ENCODE measurements at places on chromosomes 3 and 15. TPM values are rescaled to one million over a fixed set of nuclear protein-coding genes. Genes with fewer than 3 reads are reported as not detected.

AADACL2 gene
- 11.7 TPM for total RNA-seq

AGTR1 gene
- total RNA-seq = 0.90 TPM

DIPK2A gene
- total RNA-seq = 30.3 TPM

LIPC gene
- total RNA-seq = 33.1 TPM

GP9 gene
- total RNA-seq = not detected

GOLGA8G gene
- not detected for total RNA-seq

P2RY1 gene
- total RNA-seq = 2.3 TPM

ARPC4 gene
- 151 TPM for total RNA-seq

GRCh38 chr15:26438316-26438715 lies 334.6 kb downstream of the GABRB3 start:
- no peak overlapping the region for H3K27ac ChIP-seq
- peaks cover 5% of the 10 kb centered on the region for H3K4me1 ChIP-seq
- DNase-seq = no peak
- peak overlapping the region; percentile 15 for H3K4me3 ChIP-seq
- H3K27me3 ChIP-seq = no peaks in the 10 kb centered on the region

DNA sequence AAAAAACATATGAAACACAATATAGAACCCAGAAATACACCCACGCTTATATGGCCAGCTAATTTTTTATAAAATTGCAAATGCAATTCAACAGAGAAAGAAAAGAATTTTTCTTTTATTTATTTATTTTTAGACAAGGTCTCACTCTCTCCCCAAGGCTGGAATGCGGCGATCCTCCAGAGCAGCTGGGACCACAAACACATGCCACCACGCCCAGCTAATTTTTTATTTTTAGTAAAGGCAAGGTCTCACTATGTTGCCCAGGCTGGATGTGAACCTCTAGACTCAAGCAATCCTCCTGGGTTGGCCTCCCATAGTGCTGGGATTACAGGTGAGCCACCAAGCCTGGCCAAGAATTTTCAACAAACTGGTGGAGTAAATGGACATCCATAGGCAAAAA lies 117.9 kb downstream of the SCAPER start:
- no peak overlapping the region for H3K27ac ChIP-seq
- no peaks in the 10 kb centered on the region for H3K27me3 ChIP-seq
- no peak overlapping the region for H3K4me3 ChIP-seq
- no peaks in the 10 kb centered on the region for H3K4me1 ChIP-seq
- DNase-seq = no peak

DNA sequence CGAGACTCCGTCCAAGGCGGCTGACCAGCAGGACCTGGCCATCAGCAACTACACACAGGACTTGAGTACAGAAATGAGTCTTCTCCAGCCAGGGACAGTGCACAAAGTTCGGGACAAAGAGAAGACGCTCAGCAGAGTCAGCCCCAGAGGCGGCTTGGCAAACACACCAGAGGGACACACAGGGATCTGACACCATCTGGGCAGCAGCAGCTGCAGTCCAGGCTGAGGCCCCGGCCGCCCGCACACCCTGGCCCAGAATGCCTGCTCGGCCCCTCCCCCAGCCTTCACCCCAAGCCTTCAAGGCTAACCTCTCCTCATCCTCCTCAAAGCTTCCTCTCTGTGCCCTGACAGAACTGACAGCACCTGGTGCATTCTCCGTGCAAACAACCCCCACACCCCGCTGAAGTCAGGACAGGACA lies 61.1 kb downstream of the XXYLT1 start:
- peaks cover 9% of the 10 kb centered on the region for H3K36me3 ChIP-seq
- peaks cover 29% of the 10 kb centered on the region for H3K4me1 ChIP-seq
- DNase-seq = peak; percentile 60
- H3K4me3 ChIP-seq = peak overlapping the region; percentile 75
- peak overlapping the region; percentile 58 for H3K27ac ChIP-seq
- H3K27me3 ChIP-seq = no peaks in the 10 kb centered on the region

DNA sequence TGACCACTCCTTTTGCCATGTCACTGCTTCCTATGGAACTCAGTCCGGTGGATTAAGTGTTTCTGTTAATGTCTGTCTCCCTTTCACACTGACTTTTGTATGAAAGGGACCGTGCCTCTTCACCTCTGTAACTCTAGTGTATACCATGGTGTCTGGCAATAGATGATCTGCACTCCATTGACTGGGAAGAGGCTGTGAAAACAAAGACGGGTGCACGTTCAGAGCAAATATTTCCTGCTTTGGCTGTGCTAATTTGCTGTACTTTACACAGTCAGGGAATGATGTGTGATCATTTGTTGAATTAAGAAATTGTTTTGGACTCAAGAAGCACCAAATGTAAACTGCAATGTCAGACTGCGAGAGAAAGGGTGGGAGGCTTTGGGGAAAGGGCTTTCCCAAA lies 315.2 kb downstream of the RORA start:
- H3K36me3 ChIP-seq = no peaks in the 10 kb centered on the region
- H3K4me1 ChIP-seq = peaks cover 35% of the 10 kb centered on the region

DNA sequence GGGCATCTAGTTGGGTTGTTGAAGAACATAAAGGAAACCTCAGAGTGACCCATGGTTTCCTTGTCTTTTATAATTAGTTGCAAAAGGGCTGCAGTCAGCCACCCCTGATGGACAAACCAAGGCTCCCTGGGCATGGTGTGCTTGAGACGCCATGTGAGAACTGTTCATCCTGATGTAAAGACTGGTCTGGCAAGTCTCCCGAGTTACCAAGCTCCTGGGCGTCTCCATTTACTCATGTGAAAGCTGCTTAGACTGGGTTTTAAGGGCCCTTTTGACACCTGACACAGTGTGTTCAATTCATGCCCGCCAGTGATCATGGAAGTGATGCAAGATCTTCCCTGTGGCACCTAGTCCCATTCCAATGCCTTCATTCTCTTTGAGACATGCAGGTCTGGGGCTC lies 49.4 kb downstream of the GRK7 start:
- peaks cover 7% of the 10 kb centered on the region for H3K4me1 ChIP-seq
- no peak overlapping the region for H3K27ac ChIP-seq
- DNase-seq = no peak
- no peaks in the 10 kb centered on the region for H3K36me3 ChIP-seq
- peaks cover 5% of the 10 kb centered on the region for H3K27me3 ChIP-seq

DNA sequence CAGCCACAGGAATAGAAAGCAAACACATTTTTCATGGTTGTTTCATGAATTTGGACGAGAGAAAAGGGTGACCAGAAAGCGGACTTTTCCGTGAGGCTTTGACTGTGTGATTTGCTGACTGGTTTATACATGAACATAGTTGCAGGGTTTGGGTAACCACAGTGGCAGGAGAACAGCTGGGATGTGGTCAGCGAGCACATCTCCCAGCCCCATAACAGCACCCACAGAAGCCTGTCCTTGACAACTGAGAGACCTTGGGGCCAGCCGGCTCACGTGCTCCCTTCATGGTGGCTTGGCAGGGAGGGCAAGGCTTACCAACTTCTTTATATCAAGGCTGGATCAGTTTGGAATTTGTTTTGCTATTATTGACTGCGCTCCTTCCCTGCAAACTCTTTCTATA lies 13.2 kb upstream of the RGMA start:
- DNase-seq = no peak
- H3K27ac ChIP-seq = no peak overlapping the region
- H3K36me3 ChIP-seq = no peaks in the 10 kb centered on the region
- peaks cover 14% of the 10 kb centered on the region for H3K27me3 ChIP-seq

- H3K4me1 ChIP-seq = no peaks in the 10 kb centered on the region
- no peaks in the 10 kb centered on the region for H3K36me3 ChIP-seq
- no peak overlapping the region for H3K27ac ChIP-seq
- DNase-seq = no peak
- no peak overlapping the region for H3K4me3 ChIP-seq
- peaks cover 30% of the 10 kb centered on the region for H3K27me3 ChIP-seq
Measured at GRCh38 chr15:61759639-61760038, 300.6 kb downstream of the VPS13C start.

GRCh38 chr3:33287672-33288282 lies 10.5 kb downstream of the FBXL2 start:
- no peaks in the 10 kb centered on the region for H3K27me3 ChIP-seq
- DNase-seq = no peak
- H3K4me3 ChIP-seq = no peak overlapping the region

DNA sequence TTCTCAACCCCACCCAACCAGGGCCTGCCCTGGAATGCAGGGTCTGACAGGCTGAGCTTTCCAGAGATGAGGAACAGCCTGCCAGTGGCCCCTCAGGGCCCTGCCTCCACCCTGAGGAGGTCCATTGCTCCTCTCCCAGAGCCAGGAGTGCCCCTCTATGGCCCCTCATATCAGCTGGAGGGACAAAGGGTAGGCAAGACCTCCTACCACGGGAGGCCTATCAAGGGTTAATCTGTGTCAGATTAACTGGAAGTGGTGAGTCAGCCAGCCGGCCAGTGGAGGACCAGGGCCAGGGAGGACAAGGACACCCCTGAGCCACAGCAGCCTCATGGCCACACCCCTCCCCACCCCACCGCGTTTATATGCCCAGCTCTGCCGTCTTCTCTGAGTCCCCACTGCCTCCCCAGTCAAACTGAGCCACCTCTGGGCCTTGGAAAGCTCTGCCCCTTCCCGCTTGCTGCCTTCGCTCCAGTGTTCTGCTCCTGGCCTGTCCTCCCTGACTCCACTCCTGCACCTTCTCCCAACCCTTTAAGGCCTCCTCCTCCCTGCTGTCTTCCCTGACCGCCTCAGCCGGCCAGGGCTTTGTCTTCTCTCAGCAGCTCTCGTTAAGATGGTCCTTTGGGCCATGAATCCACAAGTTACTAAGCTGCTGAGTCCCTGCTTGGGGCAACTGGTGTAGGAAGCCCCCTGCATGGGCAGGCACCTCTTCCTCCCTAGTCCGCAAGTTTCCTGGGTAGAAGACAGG lies 6.5 kb downstream of the CCDC33 start:
- peaks cover 42% of the 10 kb centered on the region for H3K4me1 ChIP-seq
- H3K4me3 ChIP-seq = no peak overlapping the region
- H3K27ac ChIP-seq = no peak overlapping the region
- no peaks in the 10 kb centered on the region for H3K36me3 ChIP-seq
- DNase-seq = no peak
- H3K27me3 ChIP-seq = peaks cover 25% of the 10 kb centered on the region

DNA sequence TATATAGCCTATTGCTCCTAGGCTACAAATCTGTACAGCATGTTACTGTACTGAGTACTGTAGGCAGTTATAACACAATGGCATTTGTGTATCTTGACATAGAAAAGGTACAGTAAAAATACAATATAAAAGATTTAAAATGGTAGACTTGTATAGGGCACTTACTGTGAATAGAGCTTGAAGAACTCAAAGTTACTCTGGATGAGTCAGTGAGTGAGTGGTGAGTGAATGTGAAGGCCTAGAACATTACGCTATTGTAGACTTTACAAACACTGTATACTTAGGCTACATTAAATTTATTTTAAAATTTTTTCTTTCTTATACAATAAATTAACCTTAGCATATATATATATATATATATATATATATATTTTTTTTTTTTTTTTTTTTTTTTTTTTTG lies 140.0 kb upstream of the UBE2E1 start:
- no peak for DNase-seq
- peaks cover 18% of the 10 kb centered on the region for H3K4me1 ChIP-seq
- H3K27ac ChIP-seq = no peak overlapping the region
- H3K27me3 ChIP-seq = no peaks in the 10 kb centered on the region
- H3K36me3 ChIP-seq = no peaks in the 10 kb centered on the region

GRCh38 chr3:43181202-43181821 lies 75.4 kb upstream of the POMGNT2 start:
- no peak overlapping the region for H3K4me3 ChIP-seq
- no peaks in the 10 kb centered on the region for H3K36me3 ChIP-seq
- no peak overlapping the region for H3K27ac ChIP-seq
- peaks cover 28% of the 10 kb centered on the region for H3K4me1 ChIP-seq
- H3K27me3 ChIP-seq = no peaks in the 10 kb centered on the region

- peaks cover 8% of the 10 kb centered on the region for H3K4me1 ChIP-seq
- no peak for DNase-seq
- H3K27me3 ChIP-seq = peaks cover 22% of the 10 kb centered on the region
- no peak overlapping the region for H3K4me3 ChIP-seq
- no peak overlapping the region for H3K27ac ChIP-seq
Measured at GRCh38 chr15:79190093-79190492, 92.4 kb upstream of the ANKRD34C start.

GRCh38 chr15:40235201-40235885 lies 3.5 kb upstream of the PAK6 start:
- H3K36me3 ChIP-seq = no peaks in the 10 kb centered on the region
- peaks cover 13% of the 10 kb centered on the region for H3K27me3 ChIP-seq
- peaks cover 6% of the 10 kb centered on the region for H3K4me1 ChIP-seq
- no peak overlapping the region for H3K4me3 ChIP-seq
- DNase-seq = no peak

GRCh38 chr15:45199136-45199810 lies 11.5 kb upstream of the SHF start:
- H3K4me3 ChIP-seq = no peak overlapping the region
- no peaks in the 10 kb centered on the region for H3K36me3 ChIP-seq
- H3K27ac ChIP-seq = no peak overlapping the region
- DNase-seq = no peak
- H3K27me3 ChIP-seq = peaks cover 10% of the 10 kb centered on the region

DNA sequence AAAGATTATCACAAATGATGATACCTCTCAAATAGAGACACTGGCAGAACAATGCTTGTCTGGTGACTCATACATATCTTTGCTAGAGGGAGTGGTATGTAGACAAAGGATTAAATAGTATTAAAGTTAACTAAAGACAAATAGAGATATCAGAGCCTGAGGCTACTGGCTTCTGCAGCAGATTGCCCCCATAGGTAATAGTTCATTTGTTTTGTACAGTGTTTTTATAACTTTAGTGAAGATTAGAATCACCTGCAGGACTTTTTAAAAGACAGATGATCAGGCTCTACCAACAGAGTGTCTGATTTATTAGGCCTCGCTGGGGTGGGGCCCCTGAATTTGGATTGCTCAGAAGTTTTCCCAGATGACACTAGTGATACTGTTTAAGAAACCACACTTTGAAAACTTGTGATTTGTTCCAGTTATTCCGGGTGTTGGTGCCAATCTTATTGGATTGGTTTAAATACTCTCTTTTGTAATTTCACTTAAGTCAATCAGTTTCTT lies 96.4 kb downstream of the NAALADL2 start:
- H3K27ac ChIP-seq = peak overlapping the region; percentile 72
- peaks cover 9% of the 10 kb centered on the region for H3K4me1 ChIP-seq

- no peaks in the 10 kb centered on the region for H3K36me3 ChIP-seq
- no peak overlapping the region for H3K4me3 ChIP-seq
- peaks cover 8% of the 10 kb centered on the region for H3K4me1 ChIP-seq
- DNase-seq = no peak
- H3K27me3 ChIP-seq = no peaks in the 10 kb centered on the region
Measured at GRCh38 chr15:49435174-49435573, 12.1 kb downstream of the FGF7 start.

- no peaks in the 10 kb centered on the region for H3K36me3 ChIP-seq
- no peak for DNase-seq
- H3K4me3 ChIP-seq = no peak overlapping the region
- peaks cover 6% of the 10 kb centered on the region for H3K4me1 ChIP-seq
Measured at GRCh38 chr3:52798978-52799476, 4.4 kb downstream of the ITIH3 start.

DNA sequence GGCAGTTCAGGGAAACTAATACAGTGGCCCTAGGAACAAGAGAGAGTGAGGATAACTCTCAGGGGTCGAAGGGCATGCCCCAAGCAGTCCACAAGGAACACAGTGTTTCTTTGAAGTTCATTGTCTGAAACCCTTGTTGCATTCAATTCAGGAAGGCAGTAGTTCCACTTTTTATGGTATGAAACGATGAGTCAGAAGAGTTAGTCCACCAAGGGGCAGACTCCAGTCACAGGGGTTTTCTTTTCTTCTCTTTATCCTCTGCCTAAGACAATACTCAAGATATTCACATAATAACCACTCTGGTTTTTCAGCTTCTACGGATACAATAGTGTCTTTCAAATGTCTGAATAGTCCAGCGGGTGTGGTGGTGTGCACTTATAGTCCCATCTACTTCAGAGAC lies 23.7 kb upstream of the TICRR start:
- no peaks in the 10 kb centered on the region for H3K4me1 ChIP-seq
- no peak overlapping the region for H3K27ac ChIP-seq
- H3K36me3 ChIP-seq = no peaks in the 10 kb centered on the region
- no peak for DNase-seq
- no peak overlapping the region for H3K4me3 ChIP-seq

All from type B pancreatic cell (in vitro differentiated cells).